ENCODE measurements at places on chromosomes 13 and 19.
A peak's percentile ranks its signal among the peaks of the same experiment; 100 is the strongest.

- DNase-seq = no peak
Measured at GRCh38 chr13:40931719-40932118, 87.4 kb downstream of the ELF1 start.

DNA sequence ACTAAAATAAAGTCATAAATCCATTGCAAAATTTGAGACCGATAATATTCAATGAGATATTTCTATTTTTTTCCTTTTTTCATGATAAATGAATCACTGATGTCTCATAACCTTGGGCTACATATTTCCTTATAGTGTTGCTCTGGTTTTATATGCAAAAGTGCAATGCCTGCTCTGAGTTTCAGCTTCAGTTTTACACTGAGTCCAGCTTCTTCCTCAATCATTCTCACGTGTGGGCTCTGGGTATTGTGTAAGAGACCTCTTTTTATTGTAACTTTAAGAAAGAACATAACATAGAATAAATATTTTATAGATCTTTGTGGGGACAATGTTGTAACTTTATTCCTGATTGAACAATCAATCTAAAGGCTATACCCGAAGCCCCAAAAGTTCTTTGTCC, 280.2 kb upstream of the EDNRB start:
- DNase-seq = no peak

DNA sequence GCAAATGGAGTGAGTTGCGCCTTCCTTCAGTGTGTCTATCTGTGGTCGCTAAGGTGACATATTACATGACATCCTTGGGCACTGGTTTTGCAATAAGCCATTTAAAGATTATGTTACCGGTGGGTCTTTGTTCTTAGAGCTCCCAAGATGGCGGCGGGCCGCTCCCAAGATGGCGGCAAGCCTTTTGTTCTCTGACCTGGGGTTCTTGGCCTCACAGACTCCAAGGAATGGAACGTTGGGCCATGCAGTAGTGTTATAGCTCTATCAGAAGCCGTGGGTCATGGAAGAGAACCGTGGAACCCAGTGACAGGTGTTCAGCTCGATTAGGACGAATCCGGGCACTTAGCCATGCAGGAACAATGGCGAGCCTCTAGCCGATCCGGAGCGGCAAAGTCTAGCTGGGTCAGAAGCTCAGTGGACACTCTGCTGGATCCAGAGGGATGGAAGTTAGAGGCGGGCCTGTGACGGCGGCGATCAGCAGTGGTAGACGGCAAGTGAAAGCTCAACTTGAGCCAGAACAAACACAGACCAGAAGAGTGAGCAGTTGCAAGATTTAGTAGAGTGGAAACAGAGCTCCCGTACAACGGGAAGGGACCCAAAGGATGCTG, 188.6 kb downstream of the TEX29 start:
- no peak for DNase-seq

GRCh38 chr13:83953916-83954315, 71.6 kb upstream of the SLITRK1 start:
- DNase-seq = no peak

- DNase-seq = no peak
Measured at GRCh38 chr19:12648088-12648487, 18.5 kb downstream of the MAN2B1 start.

- DNase-seq = no peak
Measured at GRCh38 chr13:48593536-48593935, 60.2 kb upstream of the CYSLTR2 start.

GRCh38 chr13:80802946-80803345, 462.0 kb upstream of the SPRY2 start:
- DNase-seq = no peak

DNA sequence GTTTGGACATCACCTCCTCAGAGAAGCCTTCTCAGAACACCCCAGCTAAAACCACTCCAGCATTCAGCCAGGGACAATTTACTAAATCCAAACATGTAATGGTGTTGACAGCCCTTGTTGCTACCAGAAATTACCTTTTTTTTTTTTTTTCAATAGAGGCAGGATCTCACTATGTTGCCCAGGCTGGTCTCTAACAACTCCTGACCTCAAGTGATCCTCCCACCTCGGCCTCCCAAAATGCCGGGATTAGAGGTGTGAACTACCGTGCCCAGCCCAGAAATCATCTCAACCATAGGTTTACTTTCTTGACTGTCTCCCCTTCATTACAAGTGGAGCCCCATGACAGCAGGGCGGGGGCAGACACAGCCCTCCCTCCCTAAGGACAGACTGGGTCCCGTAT, 9.2 kb downstream of the CLIP3 start:
- DNase-seq = no peak

DNA sequence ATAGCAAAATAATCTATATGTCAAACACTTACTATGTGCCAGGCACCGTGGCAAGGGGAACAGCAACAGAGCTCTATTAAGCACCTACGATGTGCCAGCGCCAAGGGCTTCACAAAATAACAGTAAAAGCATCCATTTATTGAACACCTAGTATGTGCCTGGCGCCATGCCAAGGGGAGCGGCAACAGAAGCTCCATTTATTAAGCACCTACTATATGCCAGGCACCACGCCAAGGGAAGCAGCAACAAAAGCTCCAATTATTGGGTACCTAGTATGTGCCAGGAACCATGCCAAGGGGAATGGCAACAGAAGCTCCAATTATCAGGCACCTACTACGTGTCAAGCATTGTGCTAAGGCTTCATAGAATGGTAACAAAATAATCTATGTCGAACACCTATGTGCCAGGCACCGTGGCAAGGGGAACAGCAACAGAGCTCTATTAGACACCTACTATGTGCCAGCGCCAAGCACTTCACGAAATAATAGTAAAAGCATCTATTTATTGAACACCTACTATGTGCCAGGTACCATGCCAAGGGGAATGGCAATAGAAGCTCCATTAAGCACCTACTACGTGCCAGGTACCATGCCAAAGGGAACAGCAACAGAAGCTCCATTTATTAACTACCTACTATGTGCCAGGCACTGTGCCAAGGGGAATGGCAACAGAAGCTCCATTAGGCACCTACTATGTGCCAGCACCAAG, 107.7 kb downstream of the PTPRS start:
- no peak for DNase-seq

GRCh38 chr19:38190793-38191192, 33.2 kb downstream of the DPF1 start:
- DNase-seq = no peak

- no peak for DNase-seq
Measured at GRCh38 chr19:45352471-45352870, 11.9 kb downstream of the KLC3 start.

DNA sequence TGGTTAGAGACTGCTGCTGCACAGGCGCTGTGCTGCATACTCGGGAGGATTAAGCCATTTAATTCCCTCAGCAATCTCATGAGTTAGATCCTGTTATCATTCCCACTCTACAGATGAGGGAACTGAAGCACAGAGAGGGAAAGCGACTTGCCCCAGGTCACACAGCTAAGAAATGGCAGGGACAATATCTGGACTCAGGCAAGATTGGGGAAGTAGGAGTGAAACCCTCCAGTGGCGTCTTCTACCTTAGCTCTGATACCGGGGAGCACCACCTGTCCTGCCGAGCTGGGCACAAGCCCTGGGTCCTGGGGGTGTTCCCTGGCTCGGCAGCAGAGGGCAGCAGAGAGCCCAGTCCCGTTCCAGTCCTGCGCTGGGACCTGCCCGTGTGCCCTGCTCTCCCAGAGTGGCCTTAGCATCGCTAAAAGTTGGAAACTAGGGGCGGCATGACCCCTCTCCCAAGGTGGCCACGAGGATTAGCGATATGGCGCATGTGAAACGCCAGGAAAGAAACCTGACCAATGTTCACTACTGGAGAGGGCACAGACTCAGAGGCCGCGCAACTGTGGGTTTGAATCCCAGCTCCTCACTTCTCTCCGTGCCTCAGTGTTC, 20.5 kb downstream of the CYTH2 start:
- DNase-seq = no peak

DNA sequence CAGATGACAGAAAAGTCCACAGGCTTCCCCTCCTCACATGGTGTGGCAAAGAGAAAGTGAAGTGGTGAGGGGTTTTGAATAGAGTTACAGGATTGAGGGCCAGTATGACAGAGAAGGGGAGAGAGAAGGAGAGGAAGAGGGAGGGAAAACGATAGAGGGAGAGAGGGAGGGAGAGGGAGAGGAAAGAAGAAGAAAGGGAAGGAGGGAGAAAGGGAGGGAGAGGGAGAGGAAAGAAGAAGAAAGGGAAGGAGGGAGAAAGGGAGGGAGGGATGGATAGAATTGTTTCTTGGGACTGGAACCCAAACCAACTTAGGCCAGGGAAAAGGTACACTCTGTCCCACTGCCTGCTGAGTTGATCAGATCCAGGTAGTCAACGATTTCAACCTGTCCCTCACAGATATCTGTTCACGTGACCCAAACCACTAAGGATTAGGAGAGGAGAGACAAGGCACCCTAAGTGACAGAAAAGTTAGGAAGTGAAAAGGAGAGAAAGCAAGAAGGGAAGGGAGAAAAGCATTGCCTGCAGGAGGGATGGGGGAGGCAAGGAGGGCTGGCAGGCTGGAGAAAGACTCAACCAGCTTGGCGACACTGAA, 8.1 kb upstream of the IGFL3 start:
- DNase-seq = no peak

DNA sequence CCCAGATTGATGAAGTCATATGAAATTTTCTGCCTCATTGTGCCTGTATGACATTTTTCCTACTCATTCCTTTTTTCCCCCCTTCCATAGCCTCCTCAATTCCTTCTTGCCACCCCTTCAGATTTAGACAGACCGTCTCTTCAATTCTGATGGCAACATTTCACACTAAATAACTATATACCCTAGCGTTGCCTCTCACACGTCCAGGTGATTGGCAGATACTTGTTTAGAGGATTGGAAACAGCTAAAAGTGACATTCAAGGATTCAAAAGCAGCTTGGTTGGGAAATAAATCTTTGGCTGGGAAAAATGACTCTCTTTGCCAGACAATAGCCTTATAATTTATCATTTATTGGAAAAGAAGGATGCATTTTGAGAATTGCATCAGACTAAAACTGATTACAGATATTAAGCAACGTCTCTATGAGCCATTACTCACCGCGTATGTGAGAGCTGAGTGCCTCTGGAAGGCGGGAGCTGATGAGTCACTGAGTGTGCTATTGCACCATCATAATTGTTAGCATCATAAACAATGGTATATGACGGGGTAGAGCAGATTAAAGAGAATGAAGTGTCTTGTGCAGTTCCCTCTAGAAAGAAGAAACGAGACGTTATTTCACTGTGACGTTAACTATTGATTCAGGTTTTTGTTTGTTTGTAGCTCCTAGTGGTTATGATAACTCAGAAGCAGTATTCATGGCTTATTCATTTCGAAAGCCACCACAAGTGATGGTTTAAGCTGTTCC, 61.1 kb upstream of the FAM216B start:
- DNase-seq = no peak

- no peak for DNase-seq
Measured at GRCh38 chr13:36870050-36870692, 49.9 kb downstream of the SMAD9 start.

DNA sequence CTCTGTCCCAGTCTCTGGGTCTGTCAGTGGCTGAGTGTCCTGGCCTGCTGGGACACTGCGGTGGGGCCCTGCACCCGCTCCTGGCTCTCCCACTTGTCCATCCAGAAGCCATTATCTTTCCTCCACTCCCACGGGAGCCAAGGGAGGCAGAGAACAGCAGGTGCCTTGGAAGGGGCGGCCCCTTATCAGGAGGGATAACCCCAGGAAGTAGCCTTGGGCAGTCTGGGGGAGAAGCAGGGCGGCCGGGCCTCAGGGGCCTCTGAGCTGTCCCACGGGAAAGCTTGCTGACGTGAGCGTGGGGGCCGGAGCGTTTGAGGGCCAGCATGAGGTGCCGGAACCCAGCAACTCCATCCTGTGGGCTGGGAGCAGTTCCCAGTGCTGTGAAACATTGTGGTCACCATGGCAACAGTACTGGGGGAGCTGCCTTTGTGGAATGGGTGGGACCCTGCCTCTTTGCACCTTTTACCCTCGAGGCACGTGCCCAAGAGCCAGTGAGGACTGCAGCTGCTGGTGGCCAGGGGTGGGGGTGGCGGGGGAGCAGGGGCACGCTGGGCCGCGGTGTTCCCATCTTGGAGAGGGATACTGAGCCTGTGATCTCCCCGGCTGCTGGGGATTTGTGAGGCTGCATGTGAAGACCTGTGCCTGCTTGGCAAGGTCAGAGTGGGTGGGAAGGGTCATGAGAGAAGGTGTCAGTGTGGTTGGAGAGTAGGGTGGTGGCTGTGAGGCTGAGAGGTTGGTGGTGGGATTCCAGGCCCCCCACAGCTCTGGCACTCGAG, 20.9 kb downstream of the KLHL26 start:
- DNase-seq = no peak

- DNase-seq = no peak
Measured at GRCh38 chr13:36601186-36601585, 72.6 kb upstream of the SERTM1 start.

GRCh38 chr13:110240352-110240751, 66.6 kb downstream of the COL4A1 start:
- no peak for DNase-seq

DNA sequence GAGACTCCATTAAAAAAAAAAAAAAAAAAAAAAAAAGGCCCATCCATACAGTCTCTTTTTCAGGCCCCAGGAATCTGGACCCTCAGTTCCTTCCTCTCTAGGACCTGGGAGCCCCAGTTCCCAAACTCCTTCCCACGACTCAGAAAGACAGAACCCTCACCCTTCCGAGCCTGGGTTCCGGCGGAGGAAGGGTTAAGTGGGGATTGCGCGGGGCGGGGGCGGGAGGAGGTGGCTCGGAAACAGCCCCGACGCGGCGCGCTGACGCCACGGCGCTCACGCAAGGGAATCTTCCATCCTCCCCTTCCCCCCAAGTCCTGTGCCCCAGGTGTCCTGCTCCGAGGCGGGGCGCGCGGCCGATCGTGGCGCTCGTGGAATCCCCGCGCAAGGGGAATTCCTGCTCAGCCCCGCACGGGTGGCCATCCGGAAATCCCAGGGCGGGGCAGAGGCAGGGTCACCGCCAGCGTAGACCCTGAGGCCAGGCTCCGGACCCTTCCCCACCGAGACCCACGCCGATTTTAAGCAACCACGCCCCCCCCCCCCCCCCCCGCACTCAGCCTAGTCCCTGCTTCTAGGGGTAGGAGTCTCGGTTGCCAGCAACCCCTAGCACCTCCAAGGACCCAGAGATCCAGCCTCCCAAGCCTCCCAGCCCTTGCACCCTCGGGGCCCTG, 659 bp downstream of the NFKBID start:
- peak; percentile 85 for DNase-seq

- DNase-seq = no peak
Measured at GRCh38 chr13:99963816-99964339, 7.7 kb downstream of the ZIC5 start.

DNA sequence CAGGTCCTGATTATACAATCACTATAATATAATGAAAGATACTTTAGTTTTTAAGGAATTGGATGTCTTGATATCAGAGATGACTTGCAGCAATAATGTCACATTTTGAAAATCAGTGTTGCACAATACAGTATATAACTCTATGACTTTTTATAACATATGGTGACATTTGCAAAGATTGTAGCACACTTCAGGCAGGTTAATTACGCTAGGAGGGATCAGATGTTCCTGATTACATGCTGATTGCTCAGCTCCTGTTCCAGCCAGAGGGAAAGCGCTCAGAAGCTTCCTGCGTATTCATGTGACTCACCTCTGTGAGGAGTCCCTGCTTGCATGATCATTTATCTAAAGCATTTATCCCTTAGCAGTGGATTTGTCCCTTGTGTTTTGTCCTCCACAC, 265.6 kb downstream of the GPC5 start:
- no peak for DNase-seq

- DNase-seq = no peak
Measured at GRCh38 chr19:49338691-49339300, 3.6 kb downstream of the CD37 start.

- DNase-seq = no peak
Measured at GRCh38 chr19:780935-781334, 16.3 kb upstream of the PTBP1 start.

- no peak for DNase-seq
Measured at GRCh38 chr13:112616586-112617362, 28.8 kb upstream of the TUBGCP3 start.
